ENCODE measurements at places on chromosomes 7 and 10.

DNA sequence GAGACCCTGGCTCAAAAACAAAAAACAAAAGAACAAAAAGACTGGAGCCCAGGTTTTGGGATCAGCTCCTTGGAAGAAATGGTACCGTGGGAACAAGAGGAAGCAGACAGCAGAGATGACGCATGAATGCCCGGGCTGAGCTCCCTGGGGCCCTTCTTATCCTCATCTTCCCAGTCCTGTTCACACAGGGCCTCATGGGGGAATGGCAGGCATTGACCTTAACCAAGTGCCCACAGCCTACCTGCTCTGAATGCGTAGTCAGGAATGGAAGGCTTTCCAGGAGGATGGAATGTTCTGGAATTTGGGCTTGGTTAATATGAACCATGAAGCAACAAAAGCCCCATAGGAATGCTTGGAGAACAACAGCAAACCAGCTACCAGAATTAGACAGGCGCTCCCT lies 154.7 kb downstream of the PRPF18 start:
- no peak for DNase-seq

DNA sequence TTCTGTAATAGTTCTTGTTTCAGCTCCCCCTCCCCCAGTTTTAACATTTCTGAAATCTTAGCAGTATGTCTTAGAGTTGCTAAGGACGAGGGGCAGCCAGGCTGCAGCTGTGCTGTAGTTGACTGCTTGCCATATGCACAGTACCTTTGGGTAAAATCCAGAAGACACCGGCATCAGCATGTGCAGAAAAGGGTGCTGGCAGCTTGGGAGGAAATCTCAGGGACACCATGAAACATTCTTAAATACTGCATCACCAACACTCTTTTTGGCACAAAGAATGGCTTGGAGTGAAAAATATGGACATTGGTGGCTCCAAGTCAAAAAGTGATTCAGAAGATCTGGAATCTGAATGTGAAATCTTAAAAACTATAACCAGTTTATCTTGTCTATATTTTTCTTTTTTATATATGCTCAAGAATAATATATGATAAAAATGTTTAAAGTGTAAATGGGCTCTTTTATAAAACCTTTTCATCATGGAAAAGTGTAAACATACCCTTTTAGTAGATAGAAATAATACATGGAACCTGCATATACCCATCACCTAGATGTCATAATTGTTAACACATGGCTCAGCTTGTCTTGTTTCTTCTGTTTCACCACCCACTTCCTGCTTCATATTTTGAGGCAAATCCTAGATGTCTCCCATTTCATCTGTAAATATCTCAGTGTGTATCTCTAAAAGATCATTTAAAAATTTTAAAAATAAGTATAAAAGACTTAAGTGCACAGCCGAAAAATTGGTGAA lies 34.4 kb upstream of the ARMS2 start:
- DNase-seq, result no peak

GRCh38 chr10:56095506-56096225 lies 265.4 kb downstream of the ZWINT start:
- DNase-seq, result no peak

- DNase-seq, result no peak
Observed at GRCh38 chr10:33347211-33347610, 12.7 kb upstream of the NRP1 start.

DNA sequence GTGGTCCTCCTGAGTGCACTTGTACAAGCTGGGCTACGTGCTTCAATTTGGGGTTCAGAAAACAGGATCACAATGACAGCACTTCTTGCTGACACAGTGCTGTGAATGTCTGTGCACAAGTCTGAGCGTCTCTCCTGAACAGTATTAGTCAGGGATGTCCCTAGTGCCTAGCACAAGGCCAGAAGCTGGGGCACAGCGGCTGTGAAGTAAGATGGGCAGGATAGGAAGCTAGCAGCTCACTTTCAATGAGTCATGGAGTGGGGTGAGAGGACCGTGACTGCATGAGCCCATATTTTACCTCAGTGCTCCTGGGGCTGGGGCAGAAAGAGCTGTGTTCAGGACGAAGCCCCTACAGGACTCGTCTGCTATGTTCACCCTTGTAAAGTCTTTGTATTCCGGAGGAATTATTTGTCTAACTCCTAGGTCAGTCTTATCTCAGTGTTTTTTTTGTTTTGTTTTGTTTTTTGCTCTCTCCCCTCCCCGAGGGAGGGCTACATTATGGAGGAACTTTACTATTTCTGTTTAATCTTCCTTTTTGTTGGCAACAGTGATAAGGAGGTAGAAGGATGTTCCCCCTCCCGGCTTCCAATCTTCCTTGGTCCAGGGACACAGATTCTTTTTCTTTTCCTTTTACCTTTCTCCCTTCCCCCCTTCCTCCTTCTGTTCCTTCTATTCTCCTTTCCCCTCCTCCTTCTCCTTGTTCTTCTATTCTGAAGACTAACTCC lies 2.8 kb upstream of the LRMDA start:
- DNase-seq, result no peak

GRCh38 chr10:91628383-91628782 lies 4.5 kb downstream of the PPP1R3C start:
- DNase-seq, result no peak

DNA sequence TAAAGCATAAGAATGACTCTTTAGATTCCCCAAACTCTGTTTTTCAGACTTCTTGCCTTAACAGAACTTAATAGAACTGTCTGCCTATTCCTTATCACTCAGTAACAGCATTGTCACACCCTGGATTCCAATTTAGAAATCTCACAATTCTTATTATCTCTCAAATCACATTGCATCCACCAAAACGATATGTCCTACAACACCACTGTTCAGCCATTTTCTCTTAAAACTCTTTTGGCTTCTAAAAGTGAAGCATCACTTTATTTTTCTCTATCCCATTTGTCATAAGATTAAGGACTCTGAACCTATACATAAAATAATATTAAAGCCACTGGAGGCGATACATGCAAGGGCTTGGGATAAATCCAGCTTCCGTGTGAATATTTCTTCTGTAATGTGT lies 1.2 kb upstream of the CPED1 start:
- no peak for DNase-seq

GRCh38 chr10:125816548-125816947 lies 6.5 kb downstream of the UROS start:
- DNase-seq, result no peak

- DNase-seq, result no peak
Observed at GRCh38 chr7:36563706-36564327, 160.5 kb downstream of the AOAH start.

- DNase-seq, result no peak
Observed at GRCh38 chr7:28409716-28410627, 2.3 kb upstream of the CREB5 start.

GRCh38 chr10:91677911-91678310 lies 45.0 kb upstream of the PPP1R3C start:
- DNase-seq, result no peak

- DNase-seq, result no peak
Observed at GRCh38 chr10:8778713-8779112, 724.2 kb downstream of the GATA3 start.

GRCh38 chr7:111051832-111052231 lies 39.1 kb upstream of the LRRN3 start:
- no peak for DNase-seq

DNA sequence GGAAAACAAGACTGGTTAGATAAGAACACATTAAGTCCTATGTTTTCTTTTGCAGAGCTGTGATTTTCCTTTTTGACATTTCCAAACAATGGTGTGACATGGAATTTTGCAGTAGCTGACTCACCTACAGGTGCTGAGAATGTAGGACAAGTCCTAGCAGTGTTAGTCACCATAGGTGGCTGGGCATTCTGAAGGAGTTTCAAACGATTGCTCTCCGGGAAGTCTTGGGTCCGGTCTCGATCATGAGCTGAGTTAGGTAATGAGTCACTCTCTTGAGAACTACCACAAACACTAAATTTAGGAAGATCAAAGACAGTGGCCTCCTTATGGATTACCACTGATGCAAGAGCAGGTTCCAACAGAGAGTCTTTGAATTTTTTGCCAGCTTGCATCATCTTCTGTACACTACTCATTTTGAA lies 3.6 kb downstream of the FIGNL1 start:
- DNase-seq, result no peak

GRCh38 chr10:71678057-71678805 lies 41.3 kb downstream of the C10orf105 start:
- DNase-seq, result no peak

GRCh38 chr10:3774814-3775695 lies 10.0 kb downstream of the KLF6 start:
- DNase-seq, result peak; percentile 70
